Naive thymus-derived CD4-positive, alpha-beta T cell (primary cell): ENCODE measurements at places on chromosomes 5 and 9.

DNA sequence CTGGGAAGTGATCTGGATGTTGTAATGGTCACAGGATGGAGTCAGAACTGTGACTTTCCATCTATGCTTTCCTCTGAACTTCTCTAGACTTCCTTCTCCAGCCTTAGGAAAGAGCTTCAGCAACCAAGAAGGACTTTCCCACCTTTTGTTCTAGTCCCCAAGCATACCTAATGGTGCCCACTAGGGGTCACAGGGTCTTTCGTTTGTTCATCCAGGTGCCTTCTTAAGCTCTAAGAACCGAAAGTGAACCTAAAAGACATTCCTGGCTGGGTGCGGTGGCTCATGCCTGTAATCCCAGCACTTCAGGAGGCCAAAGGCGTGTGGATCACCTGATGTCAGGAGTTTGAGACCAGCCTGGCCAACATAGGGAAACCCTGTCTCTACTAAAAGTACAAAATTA lies 1.8 kb upstream of the WNT8A start:
- DNase-seq = no peak

DNA sequence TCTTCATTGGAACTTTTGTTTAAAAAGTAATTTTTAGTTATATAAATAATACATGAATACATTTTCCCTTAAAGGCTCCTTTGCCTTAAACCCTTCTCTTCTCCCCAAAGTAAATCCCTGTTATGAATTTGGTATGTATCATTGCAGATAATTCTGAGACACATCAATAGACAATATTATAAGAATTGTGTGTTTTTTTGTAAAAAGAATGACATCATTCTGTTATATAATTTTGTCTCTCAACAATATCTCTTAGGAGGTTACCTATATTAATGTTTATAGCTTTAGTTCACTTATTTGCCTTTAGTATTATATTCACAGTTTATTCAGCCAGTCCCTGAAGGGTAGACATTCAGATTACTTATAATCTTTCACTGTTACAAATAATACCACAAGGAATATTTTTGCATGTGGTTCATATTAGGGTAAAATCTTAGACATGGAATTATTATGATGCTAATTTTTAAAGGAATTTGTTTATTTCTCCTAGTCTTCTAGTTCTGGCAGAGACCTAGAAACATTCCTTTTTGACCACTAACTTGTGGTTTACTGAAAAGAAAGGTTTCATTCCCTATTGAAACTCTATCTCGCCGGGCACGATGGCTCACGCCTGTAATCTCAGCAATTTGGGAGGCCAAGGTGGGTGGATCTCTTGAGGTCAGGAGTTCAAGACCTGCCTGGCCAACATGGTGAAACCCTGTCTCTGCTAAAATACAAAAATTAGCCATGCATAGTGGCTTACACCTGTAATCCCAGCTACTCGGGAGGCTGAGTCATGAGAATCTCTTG lies 105.6 kb downstream of the KCTD16 start:
- no peak for DNase-seq

GRCh38 chr5:148778882-148779281 lies 47.5 kb upstream of the ADRB2 start:
- no peak for DNase-seq

GRCh38 chr5:159385536-159385935 lies 55.2 kb upstream of the IL12B start:
- no peak for DNase-seq

GRCh38 chr5:132677191-132677590 lies 3.4 kb downstream of the IL4 start:
- DNase-seq = no peak

DNA sequence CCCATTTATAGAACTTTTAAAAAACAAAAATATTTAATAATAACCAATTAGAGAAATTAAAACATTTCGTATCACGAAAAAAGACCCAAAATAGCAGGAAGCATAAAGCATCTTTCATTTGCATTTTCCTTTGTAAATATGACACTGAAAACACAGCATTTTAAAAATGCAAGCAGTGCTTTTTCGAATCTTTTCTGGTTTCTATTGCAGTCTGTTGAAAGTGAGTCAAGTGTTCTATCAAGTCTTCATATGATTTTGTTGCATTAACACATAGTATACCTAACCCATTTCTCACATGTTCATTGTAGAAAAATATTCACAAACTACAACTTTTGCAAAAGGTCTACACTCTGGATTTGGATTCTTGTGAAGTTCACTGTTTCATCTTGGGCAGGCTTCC lies 198.8 kb downstream of the SEMA5A start:
- DNase-seq = no peak

GRCh38 chr5:155554500-155554899 lies 540.9 kb downstream of the KIF4B start:
- DNase-seq = no peak

DNA sequence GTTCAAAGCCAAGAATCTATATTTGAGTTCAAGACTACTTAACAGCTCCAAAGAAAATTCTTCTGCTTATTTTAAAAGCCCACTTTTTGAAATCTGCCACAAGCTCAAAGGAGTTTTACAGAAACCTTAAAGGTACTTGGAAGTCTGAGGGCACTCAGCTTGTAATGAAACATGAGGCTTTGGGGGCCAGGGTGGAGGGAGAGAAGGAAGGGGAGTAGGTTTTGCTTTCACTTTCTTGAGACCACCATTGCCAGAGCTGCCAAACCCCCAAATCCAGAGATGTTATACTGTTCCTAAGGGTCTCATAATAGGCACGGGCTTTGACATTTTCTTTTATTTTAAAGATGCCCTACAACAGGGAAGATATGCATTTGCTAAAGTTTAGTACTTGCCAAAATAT lies 42.6 kb upstream of the TNFAIP8 start:
- no peak for DNase-seq

DNA sequence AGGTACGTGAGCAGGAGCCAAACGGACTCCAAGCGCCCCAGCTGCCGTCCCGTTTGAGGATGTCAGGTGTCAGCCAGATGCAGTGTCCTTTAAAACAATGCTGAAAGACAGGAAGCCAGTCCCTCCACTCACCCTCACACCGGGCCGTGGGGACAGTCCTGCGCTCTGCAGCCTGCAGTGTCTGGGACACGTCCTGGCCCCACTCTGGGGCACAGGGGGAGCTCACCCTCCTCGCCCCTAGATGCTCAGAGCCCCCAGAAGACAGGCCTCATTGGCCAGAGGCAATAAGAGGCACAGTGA lies 79.7 kb downstream of the ZNF354C start:
- no peak for DNase-seq
